Activated T-helper 1 cell treated with anti-CD3 and anti-CD28 coated beads, Interleukin-2, amount 50 U/mL, for 16 hours (primary cell): ENCODE measurements at places on chromosomes 11 and 22.
A peak's percentile ranks its signal among the peaks of the same experiment; 100 is the strongest.

DNA sequence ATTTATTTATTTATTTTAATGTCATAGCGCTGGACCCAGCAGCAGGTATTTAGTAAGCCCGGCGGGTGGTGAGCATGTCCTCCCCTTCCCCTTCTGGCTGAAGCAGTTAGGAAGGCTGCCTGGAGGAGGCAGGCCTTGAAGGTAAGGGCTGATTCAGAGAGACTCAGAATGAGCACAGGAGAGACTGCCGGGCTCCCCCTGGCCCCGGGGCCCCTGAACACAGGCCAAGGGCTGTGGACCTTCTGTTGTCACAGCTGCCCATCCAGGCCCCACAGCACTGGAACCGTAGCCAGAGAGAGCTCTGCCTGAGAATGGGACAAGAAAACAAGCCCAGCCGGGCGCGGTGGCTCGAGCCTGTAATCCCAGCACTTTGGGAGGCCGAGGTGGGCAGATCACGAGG is 52.8 kb downstream of the KCNJ4 start:
- DNase-seq, result no peak

GRCh38 chr11:4203603-4204360 is 109.2 kb downstream of the RRM1 start:
- DNase-seq, result no peak

DNA sequence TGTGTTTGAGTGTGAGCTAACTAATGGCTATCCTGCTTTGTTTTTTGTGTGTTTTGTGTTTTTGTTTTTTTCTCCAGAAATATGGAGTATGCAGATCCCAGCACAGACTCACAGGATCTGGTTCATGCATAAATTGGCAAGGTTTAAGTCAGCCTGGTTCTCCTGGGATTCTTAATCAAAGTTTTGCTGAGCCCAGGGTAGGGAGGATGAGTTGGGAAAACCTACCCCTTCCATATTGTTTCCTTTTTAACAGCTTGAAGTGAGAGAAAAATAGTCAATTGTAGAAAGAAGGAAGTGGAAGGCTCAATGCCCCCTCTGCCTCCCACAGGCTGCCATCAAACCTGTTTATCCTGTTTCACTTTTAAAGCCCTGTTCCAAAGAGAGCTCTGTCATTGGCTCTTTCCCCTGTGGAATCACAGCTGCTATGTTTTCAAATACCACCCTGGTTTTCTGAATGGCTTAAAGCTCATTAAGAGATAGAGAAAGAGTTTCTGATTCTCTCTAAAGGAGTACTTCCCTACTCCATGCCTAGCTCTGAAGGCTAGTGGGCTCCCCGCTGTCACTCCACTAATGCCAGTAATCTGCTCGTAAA is 23.4 kb upstream of the CADM1 start:
- no peak for DNase-seq

- DNase-seq, result no peak
Observed at GRCh38 chr11:47415949-47416472, 7.6 kb downstream of the SLC39A13 start.

- no peak for DNase-seq
Observed at GRCh38 chr11:10107497-10107896, 186.5 kb downstream of the SBF2 start.

- no peak for DNase-seq
Observed at GRCh38 chr11:102449651-102450570, 2.7 kb downstream of the TMEM123 start.

- DNase-seq, result no peak
Observed at GRCh38 chr11:27485930-27486773, 13.6 kb upstream of the LGR4 start.

DNA sequence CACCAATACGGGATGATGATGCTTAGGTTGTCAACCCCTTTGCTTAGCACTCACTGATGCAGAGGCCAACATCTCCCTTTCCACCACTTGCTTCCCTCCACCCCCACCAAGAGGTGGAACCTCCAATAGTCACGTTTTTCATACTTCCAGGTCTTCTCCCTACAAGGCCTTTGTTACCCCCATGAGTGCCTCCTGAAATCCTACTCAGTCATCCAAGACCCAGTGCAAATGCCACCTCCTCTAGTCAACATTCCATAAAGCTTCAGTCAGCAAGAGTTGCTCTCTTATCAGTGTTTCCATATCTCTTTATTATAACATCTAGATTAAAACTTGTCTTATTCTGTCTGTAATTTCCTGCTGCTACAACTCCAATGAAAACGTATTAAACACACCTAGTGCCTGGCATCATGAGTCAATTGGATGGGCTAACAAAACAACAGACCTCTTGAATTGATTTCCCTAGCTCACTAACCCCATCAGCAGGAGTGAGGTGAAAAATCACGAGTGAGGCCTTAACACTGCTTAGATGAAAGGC is 370.7 kb upstream of the CCDC90B start:
- DNase-seq, result no peak

DNA sequence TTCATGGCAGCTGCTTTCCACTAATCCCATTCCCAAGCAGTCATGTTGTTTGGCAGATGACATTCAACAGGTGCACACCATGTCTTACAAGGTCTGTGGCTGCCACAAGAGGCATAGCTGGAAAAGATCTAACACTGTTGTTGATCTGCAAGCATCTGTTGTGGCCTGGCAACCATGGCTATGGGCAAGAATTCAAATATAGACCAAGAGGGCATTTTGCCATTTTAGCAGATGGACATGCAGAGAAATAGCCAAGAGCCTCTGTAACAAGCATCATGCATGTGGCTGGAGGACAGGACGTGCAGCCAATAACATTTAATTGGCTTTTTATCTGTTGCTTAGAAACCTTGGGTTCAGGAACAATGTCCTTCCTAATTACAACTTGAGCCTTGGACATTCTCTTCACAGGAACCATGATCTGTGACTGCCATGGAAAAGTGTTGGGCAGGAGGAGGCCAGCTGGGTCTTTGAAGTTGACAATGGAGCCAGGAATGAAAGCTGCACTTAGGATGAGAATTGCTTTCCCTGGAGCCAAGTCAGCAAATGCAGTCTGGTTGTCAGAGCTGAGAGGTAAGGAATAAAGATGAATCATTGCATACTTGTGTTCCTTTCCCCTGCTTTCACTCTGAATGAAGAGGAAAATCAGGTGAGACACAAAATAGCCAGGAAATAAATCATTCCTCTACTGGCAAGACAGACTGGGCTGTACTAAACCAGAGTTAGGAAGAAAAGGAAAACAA is 113.6 kb upstream of the ANO5 start:
- DNase-seq, result no peak

DNA sequence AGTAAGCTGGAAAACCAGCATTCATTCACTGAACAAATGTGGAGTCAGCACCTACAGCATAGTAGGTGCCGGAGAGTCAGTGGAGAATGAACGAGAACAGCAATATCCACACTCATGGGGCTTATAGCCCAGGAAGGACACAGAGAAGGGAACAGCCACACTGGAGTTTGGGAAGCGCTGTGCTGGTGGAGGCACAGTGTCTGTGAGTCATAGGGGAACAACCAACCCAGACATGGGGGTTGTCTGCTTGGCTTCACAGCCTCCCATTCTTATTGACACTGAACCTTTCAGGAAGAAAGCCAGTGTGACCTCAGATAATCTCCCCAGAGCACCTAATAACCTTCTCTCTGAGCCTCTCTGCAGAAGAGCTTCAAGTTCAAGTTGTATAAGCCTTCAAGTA is 56.6 kb upstream of the UBASH3B start:
- DNase-seq, result no peak

- no peak for DNase-seq
Observed at GRCh38 chr11:85643191-85643614, 4.6 kb upstream of the TMEM126A start.

DNA sequence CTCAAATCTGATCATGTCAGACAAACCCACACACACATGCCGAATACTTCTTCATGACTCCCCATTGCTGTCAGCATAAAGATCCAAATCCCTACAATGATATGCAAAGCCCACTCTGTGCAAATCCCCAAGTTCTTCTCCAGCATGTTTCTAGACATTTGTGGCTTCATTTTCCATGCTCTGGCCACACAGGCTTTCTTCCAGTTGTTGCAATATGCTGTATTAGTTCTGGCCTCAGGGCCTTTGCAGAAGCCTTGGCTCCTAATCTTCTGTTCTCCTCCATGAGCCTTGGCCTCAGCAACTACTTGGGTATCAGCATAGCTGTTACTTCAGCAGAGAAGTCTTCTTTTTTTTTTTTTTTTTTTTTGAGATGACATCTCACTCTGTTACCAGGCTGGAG is 49.6 kb downstream of the NAV2 start:
- DNase-seq, result no peak

- no peak for DNase-seq
Observed at GRCh38 chr11:67311556-67312082, 8.3 kb downstream of the SSH3 start.

GRCh38 chr11:125939081-125939521 is 6.7 kb upstream of the VSIG10L2 start:
- DNase-seq, result no peak

DNA sequence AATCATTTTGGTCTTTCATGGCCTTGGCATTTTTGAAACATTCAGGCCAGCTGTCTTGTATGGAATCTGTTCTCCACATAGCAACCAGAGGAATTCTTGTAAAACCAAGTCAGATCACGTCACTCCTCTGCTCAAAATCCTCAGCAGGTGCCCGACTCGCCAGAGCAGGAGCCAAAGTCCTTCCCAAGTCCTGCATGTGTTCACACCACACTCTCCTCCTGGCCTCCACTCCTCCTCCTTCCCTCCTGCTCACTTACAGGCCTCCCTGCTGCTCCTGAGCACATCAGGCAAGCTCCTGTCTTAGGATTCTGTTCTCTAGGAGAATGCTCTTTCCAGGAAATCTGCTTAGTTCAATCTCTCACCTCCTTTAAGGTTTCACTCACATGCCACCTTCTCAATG is 6.9 kb upstream of the PSMC3 start:
- DNase-seq, result no peak

- no peak for DNase-seq
Observed at GRCh38 chr11:34259087-34259486, 98.7 kb downstream of the ABTB2 start.

GRCh38 chr22:19079691-19080090 is 42.5 kb downstream of the DGCR2 start:
- no peak for DNase-seq

- DNase-seq, result no peak
Observed at GRCh38 chr11:70824605-70825245, 426.4 kb downstream of the CTTN start.

DNA sequence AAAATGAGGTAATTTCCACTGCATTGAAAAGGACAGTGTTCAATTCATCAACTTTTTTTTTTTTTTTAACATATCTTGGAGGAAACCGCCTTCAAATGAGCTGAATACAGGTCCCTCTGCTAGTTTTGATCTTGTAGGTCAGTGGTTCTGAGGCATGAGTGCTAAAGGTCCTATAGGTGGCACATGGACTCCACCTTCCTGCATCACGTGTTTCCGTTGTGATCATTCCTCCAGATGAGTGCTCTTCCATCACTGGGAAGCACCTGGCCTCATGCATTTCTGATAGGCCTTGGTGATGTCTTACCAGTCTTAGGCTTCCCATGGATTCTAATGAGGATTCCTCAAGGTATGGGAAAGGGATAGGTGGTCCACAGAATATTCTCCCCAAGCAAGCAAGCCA is 37.8 kb downstream of the FDX1 start:
- DNase-seq, result no peak

DNA sequence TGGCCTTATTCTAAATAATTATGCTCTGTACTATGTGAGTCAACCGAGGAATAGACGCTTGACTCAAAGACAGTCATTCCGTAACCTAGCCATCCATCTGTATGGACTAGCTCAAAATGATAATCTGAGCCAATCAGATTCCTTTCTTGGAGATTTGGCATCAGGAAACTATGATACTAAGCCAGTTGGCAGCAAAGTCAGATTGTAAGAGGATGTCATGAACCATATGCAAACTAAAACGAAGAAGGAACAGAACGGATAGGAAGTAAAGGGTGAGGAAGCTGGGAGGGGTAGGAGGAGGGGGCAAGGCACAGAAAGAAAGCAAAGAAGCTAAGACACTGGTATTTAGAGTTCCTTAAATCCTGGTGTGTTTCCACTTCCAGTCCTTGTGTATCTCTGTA is 10.7 kb upstream of the SESN3 start:
- DNase-seq, result no peak

GRCh38 chr11:94325681-94326080 is 21.3 kb downstream of the IZUMO1R start:
- no peak for DNase-seq

DNA sequence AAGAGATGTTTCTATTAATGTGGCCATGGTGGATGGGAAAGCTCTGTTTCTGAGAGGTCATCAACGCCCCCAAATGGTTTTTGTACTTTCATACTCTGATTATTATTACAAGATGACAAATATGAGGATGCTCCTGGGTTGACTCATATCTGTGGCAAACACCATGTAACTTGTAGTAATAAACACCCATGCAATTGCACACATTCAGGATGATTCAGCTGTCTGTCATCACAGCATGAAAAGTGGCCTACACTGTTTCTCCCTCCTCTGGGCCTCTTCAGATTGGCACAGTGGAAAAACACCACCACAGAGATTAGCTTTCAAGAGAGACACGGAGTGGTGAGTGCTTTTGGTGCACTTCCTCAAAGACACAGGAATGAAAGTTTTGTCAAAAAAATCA is 85.4 kb downstream of the MTNR1B start:
- no peak for DNase-seq

DNA sequence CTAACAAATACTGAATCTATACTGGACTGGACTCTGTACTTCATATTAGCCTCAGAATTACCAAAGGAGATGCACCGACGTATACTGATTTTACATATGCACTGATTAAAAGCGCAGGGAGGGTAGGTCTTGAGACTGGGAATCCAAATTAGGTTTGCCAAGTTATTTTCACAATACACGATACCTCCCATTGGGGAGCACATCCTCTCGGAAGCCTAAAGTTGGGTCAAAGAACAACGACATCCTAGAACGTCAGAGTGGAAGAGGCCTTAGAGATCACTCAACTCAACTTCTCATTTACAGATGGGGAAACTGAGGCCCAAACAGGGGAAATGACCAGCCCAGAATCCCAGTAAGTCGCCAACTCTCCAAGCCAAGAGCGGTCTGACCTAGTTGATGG is 626 bp downstream of the DNAL4 start:
- no peak for DNase-seq

DNA sequence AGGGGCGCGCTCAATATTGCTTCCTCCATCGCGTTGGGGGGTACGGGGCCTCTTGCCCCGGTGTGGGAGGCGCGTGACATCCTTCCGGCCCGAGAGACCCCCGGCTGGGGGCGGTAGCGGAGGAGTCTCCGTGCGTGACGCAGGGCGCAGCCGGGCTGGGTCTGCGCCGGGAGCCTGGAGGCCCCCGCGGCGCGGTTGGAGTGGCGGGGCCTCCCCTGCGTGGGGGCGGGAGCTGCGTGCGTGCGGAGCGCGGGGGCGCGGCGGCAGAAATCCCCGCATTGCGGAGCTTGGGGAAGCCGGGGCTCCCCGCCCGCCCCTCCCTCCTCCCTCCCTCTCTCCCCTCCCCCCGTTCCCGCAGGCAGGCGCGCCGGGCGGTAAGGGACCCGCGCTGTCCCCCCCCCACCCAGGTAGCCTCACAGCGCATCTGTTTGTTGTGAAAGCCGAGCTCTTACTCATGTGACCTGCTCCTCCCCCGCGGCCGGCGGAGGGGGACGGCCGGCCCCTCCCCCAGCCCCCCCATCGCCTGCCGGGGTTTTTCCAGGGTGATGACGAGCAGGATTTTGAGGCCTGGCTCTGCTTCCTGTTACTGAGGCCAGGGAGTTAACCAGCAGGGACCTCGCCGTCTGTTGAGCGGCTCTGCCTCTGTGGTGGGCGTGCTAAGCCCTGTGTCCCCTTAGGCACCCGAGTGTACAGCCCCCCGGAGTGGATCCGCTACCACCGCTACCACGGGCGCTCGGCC is 1.6 kb downstream of the PIM3 start:
- peak; percentile 55 for DNase-seq
